ENCODE measurements at places on chromosomes 1 and 21.

GRCh38 chr1:31758823-31759222 is 5.3 kb downstream of the ADGRB2 start:
- no peak for DNase-seq

DNA sequence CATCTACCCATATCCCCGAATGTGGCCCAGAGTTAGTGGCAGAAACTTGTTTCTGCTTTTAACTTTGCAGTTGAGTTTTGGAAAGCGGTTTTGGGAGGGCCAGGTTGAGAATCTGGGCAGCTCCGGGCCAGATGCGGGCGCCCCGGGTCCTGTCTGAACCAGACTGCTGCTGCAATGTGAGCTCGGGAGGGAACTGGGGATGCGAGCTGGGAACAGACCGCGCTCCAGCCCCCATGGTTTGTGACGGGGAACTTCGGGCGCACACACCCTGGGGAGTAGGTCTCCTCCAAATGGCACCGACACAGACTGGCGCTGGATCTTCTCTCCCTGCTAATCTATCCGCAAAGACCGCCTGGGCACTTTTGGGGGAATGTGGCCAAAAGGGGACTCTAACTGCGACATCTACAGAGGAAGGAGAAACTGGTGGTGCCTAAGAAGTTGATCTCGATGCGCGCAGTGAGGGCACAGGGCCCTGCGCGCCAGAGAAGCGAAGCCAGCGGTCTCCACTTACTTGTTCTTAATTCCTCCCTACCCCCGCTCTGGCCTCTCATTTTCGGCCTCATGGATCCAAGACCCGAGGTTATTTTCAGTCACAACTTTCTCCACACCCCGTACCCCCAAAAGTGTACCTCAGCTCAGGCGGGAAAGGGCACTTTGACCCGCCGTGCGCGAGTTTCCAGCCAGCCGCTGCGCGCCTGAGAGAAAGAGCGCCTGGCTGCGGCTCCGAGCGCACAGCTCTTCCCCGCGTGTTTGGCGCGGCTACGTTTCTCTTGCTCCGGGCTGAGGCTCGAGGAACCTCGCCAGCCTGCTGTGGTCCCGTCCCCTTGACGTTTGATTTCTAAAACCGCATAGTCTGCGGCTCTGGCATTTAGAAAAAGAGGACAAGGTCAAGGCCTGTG is 411.0 kb upstream of the ESRRG start:
- no peak for DNase-seq

- DNase-seq, result no peak
Measured at GRCh38 chr1:178371235-178371634, 125.5 kb downstream of the CLEC20A start.

- no peak for DNase-seq
Measured at GRCh38 chr1:215005656-215006345, 76.7 kb upstream of the KCNK2 start.

DNA sequence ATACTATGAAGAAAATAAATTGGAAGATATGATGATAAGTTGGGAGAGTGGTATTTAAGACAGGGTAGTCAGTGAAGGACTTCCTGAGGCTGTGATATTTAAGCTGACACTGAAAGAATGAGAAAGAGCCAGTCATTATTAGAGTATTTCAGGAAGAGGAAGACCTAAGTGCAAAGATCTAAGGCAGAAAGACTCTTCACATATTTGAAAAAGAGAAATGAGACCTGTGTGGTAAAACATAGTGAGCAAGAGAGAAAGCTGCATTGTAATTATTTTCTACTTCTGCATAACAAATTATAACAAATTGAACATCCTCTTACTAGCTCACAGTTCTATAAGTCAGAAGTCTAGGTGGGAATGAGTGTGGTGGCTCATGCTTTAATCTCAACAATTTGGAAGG is 34.6 kb upstream of the DOCK7 start:
- no peak for DNase-seq

DNA sequence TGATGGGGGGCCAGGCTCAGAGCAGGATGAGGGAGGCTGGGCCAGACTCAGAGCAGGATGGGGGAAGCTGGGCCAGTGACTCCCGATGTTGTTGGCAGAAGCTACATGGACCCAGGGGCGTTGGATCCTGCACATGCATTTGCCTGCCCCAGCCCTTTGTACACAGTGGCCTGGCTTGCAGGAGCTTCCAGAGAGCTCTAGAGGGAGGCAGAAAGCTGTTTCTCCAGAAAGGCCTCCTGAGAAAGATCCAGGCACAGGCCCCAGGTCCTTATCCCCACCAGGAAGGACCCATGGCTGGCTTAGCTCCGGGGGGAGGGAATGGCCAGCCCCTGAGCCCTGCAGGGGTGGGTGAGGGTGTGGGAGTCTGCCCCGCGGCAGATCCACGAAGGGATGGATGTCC is 106.6 kb upstream of the ACTRT2 start:
- peak; percentile 31 for DNase-seq

DNA sequence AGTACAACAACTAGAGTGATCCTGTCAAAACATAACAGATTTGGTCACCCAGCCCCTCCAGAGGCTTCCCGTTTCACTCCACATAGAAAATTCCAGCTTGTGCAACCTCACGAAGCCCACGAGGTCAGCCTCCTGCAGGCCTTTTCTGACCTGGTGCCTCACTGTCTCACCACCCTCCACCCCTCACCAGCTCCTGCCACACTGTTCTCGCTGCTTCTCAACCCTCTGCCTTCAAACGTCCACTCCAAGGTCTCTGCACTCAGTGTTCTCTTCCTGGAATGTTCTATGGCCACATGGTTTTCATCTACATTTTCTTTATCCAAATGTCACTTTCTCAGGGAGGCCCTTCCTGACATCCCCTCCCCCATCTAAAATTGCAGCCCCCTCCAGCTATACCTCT is 178.9 kb downstream of the DHRS3 start:
- no peak for DNase-seq

- DNase-seq, result no peak
Measured at GRCh38 chr1:43279161-43279560, 6.2 kb downstream of the C1orf210 start.

All from testis (tissue), 5 donors.